ENCODE measurements at places on chromosomes 11 and 22.

GRCh38 chr11:66467034-66467659 lies 442 bp downstream of the PELI3 start:
- no peak for DNase-seq

GRCh38 chr11:64685536-64685935 lies 37.5 kb downstream of the NRXN2 start:
- DNase-seq, result no peak

DNA sequence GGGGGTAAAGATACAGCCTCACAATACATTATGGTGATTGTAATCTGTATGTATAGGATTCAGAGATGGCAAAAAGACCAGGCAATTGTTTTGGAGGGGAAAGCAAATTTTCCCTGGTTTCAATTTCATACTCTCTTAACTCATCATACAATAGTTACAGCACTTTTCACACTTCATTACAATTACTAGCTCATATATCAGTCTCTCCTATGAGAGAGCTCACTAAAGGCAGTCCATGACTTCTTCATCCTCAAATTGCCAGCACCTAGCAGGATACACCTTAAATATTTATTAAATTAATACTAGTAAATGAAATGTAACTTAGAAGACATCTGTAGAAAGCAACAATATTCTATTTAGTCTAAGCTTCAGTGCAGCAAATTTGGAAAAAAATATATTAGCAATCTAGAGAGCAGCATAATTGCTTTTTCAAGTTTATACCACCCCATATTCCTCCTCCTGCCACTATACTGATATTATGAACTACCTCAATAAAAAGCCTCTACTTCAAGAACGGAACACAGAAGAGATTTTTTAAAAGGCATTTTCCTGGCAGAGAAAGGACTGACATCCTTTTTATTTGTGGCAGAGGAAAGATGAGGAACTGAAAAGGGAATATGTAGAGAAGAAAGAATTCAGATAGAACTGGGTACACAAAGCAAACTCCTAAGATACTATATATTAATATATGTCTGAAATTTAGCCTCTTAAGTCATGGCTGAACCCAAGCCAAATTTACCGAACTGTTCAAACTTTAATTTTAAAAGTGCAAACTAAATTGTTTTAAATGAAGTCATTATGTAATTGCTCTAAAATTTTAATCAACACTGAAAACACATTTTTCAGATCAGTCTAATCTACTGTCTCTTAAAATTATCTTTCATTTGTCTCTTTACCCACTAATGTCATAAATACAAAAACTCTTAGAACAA lies 27.7 kb downstream of the PICALM start:
- no peak for DNase-seq

- DNase-seq, result no peak
Observed at GRCh38 chr11:8914661-8915018, 3.7 kb downstream of the AKIP1 start.

GRCh38 chr22:50046019-50046415 lies 12.1 kb downstream of the TTLL8 start:
- DNase-seq, result peak; percentile 80

- DNase-seq, result no peak
Observed at GRCh38 chr22:46777609-46777970, 15.1 kb downstream of the TBC1D22A start.

- DNase-seq, result peak; percentile 94
Observed at GRCh38 chr11:19344661-19345518, 104.1 kb upstream of the E2F8 start.

DNA sequence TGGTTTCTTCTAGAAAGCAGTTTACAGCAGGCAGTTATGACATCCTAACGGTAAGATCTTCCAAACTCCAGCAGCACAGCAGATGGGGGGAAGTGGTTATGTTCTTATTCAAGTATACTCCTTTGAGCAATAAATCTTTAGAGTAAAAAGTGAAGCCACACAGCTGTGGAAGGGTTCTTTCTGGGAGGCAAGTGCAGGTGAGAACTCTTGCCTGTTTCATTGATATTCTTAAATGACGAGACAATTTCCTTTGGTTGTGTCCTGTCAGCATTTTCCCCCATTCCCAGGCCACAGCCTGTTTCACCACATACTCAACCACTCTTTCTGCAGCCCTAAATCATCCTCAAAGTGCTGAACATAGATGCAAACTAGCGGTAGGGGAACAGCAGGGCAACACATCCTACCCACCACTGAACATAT lies 207.3 kb upstream of the MTNR1B start:
- no peak for DNase-seq

DNA sequence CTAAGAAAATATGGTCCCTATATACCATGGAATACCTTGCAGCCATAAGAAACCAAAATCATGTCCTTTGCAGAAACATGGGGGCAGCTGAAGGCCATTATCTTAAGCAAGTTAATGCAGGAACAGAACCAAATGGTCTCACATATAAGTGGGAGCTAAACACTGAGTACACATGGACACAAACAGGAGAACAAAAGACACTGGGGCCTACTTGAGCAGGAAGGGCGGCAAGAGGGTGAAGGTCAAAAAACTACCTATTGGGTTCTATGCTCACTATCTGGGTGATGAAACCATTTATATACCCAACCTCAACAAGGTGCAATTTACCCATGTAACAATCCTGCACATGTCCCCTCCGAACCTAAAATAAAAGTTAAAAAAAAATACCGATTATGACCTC lies 22.5 kb downstream of the GAS2 start:
- DNase-seq, result no peak

- DNase-seq, result peak; percentile 71
Observed at GRCh38 chr11:15826826-15827225, 529.5 kb downstream of the SOX6 start.

- DNase-seq, result no peak
Observed at GRCh38 chr11:15430381-15430780, 315.7 kb downstream of the INSC start.

DNA sequence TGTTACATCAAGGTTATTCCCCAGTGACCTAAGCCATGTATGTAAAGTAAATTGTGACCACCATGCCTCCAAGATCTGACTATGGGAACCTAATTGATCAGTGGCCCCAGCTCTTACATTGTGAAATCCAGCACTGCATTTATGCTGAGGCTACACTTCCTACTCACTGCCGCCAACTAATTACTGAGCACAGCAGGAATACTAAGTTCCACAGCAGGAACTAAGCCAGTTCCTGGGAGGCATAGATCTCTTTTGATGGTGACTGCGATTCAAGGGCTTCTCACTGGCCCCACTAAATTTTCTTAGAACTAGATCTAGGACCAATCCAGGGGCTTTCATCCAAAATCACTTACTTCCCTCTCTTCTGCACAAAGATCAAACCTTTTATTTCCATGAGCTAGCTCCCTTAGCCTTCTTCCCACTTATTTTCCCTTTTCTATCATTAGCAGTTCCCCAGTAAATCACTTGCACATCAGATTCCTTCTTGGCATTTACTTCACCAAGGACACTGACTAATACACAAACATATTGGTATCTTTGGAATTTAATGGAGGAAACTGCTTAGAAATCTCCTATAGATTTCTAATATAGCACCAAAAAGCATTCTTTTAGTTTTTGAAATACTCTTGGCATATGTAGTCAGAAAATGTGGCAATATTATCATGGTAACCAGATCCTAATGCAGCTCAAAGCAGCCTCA lies 46.0 kb downstream of the CNTN5 start:
- no peak for DNase-seq

GRCh38 chr11:102287964-102288724 lies 29.1 kb upstream of the BIRC3 start:
- peak; percentile 80 for DNase-seq

DNA sequence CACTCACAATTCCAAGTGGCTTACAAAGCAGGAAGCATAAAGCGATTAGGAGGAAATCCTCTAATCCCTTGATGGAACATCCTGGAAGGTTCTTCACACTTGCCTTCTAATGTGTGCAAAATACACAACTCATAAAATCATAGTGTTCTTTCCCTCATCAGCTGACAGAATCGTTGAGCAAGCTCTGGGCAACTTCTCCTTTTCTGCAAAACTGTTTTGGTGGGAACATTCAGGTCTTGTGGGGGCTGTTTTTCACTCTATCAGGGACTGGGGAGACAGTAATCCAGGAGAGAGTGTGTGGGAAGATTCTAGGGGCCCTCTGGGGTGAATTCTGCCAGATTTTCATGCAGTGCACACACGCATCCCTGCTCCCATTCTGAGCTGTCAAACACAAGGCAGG lies 53.2 kb downstream of the IRAG1 start:
- no peak for DNase-seq

DNA sequence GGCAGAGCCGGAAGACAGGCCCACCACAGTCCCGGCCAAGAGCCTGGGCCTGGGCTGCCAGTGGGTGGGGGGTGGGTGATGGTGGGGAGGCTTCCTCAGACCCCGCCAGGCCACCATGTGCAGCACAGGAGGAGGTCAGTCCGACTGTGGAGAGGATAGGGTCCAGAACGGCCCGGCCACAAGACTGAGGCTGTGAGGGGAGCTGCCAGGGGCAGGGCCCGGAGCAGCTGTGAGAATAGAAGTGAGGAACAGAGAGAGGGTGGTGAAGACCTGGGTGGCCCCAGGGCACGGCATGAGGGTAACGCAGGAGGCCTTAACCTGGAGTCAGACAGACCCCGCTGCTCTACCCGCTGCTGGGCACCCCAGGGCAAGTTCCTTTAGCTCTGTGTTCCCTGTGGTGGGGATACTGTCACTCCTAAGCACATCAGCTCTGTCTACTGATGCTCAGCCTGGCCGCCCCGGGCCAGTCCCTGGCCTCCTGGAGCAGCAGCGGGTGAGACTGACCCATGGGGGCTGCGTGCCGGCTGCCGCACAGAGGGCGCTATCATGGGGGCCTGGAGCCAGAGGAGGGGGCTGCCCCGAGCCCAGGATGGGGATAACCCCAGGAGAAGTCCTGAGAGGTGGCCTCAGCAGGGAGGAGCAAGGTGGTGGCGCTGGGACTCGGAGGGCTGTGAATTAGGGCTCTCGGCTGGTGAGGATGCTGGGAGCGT lies 1.7 kb downstream of the FERMT3 start:
- DNase-seq, result peak; percentile 60

- peak; percentile 90 for DNase-seq
Observed at GRCh38 chr11:74749127-74749964, 697 bp downstream of the RNF169 start.

- no peak for DNase-seq
Observed at GRCh38 chr22:38700270-38700788, 414 bp downstream of the JOSD1 start.

Data from H7 (cell line).